ENCODE measurements at places on chromosomes 12 and 14. TPM values are rescaled to one million over a fixed set of nuclear protein-coding genes. Genes with fewer than 3 reads are reported as not detected.

DNA sequence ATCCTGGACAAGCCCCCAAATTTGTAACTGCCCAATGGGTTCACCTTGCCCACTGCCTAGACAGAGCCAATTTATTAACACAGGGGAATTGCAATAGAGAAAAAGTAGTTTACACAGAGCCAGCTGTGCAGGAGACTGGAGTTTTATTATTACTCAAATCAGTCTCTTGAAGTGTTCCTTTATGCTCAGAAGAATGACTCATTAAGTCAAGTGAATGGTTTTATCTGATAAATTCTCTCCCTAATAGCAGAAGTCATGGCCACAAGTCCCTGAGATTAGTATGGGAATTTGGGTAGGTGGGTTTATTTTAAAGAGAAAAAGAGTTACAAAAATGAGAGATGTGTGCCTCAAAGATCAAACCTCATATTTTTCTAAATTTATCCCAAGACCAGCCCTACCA, 122.8 kb upstream of the NUDT4 start:
- H3K27ac ChIP-seq = no peak overlapping the region
- no peaks in the 10 kb centered on the region for H3K4me1 ChIP-seq
- no peak for DNase-seq
- H3K4me3 ChIP-seq = no peak overlapping the region
- H3K27me3 ChIP-seq = no peaks in the 10 kb centered on the region

TAS2R19 gene
- total RNA-seq = 3.0 TPM

- no peaks in the 10 kb centered on the region for H3K36me3 ChIP-seq
- peaks cover 100% of the 10 kb centered on the region for H3K27me3 ChIP-seq
- no peak for DNase-seq
- no peak overlapping the region for H3K27ac ChIP-seq
- peaks cover 26% of the 10 kb centered on the region for H3K4me1 ChIP-seq
These were observed 4.0 kb upstream of the HOXC10 start for GRCh38 chr12:53980802-53981496.

DNA sequence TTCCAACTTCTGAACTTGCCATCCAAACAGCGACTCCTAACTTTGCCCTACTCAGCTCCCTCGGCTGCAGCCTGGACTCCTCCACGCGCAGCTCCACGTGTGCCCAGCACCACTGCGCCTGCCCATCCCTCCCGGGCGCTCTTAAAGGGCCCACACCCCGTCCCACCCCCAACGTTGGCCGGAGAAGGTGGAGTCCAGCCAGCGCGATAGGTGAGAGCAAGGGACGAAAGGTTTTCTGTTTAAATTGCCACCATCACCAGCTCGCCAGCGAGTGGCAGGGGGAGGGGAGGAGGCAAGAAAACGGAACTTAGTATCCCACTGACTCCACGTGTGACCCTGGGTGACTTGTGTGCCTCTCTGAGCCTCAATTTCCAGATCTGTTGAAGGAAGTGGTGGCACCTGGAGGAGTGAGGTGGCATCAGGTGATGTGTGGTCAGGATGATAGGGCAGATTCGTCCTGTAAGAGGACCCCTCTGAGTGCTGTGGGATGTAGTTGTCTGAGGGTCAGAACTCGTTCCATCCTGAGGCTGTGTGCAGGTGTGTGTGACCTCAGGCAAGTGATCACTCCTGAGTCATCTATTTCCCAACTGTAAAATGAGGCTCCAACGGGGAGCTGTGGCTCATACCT, 59.7 kb downstream of the TRPV4 start:
- peak; percentile 25 for DNase-seq
- H3K36me3 ChIP-seq = no peaks in the 10 kb centered on the region
- H3K4me3 ChIP-seq = no peak overlapping the region
- H3K4me1 ChIP-seq = no peaks in the 10 kb centered on the region
- H3K27ac ChIP-seq = no peak overlapping the region

- peak; percentile 51 for DNase-seq
- H3K27ac ChIP-seq = peak overlapping the region; percentile 5
- no peaks in the 10 kb centered on the region for H3K36me3 ChIP-seq
- H3K27me3 ChIP-seq = no peaks in the 10 kb centered on the region
- no peaks in the 10 kb centered on the region for H3K4me1 ChIP-seq
These were observed 114.3 kb downstream of the KSR2 start for GRCh38 chr12:117854339-117855012.
